Esophagus muscularis mucosa (tissue), 4 donors: ENCODE measurements at places on chromosomes 5 and 9. TPM values are rescaled to one million over a fixed set of nuclear protein-coding genes. Genes with fewer than 3 reads are reported as not detected.

GRCh38 chr5:83711982-83712601 is 8.6 kb downstream of the HAPLN1 start:
- no peak for DNase-seq

DNA sequence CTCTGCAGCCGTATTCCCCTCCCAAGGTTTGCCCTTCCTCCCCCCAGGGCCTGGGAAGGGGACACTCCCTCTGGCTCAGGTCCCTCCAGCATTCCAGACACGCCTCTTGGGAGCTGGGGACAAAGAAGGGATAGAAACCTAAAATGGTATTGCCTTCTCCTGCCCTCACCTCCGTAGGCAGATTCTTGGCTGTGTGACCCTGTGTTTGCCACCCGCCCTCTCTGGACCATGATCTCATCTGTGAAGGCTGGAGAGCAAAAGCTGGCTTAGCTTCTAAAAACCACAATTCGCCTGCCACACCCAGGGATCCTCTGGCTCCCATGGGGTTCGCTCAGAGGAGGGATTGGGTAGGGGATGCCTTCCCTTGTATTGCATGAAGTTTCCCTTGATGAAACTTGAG is 7.7 kb downstream of the AQP3 start:
- no peak for DNase-seq

DNA sequence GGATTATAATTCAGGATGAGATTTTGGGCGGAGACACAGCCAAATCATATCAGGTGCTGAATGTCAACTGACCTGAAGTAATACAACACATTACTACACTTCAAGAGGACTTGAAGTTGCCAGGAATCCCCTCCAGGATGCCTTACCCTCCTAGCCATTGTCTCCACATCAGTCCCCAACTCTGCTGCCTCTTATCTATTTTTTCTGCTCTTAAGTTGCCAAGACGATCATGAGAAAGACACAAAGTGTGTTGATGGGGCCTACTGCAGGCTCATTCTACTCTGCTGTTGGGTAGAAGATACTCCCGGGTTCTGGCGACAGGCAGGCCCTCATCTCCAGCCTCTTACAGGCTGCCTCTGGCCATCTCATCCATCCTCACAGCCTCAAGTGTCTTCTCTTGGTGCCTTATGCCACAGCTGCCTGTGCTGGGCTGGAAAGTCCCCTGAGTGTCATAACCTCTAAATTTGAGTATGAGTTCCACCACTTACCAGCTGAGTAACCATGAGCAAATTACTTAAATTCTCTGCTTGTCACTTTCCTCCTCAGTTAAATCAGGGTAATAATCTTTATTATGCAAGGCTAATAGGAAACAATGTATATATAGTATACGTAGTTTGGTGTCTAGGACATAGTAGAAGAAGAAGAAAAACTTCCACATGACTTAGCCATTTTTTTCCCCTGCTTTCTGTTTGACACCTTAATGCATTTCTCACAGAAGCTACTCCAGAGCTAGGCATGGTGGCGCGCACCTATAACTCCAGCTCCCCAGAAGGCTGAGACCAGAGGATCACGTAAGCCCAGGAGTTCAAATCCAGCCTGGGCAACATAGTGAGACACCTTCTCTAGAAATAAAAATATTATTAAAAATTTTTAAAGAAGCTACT is 73.0 kb upstream of the SNX2 start:
- DNase-seq = no peak

DNA sequence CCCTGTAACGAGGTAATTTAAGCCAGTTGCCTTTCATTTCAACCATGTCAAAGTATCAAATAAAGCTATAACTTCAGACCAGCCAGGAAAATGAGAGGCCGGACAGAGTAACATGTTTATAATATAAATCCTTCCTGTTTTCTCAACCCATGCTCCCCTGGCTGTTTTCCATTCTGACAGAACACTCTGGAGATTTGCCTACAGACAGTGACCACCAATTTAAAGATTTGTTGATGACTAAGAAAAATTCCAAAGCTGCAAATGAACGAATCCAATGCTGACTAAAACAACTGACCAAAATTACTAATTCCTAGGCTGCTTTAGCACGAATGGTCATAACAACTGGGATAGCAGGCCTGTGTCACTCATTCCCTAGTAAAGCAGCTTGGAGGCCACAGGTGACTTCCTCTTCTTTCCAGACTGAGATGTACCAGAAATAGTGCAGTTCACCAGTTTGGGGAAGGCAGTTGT is 141.4 kb downstream of the AOPEP start:
- DNase-seq = no peak

The GNA14 gene
- total RNA-seq = 6.6 TPM

GRCh38 chr5:97544240-97544639 is 361.2 kb upstream of the RIOK2 start:
- no peak for DNase-seq

DNA sequence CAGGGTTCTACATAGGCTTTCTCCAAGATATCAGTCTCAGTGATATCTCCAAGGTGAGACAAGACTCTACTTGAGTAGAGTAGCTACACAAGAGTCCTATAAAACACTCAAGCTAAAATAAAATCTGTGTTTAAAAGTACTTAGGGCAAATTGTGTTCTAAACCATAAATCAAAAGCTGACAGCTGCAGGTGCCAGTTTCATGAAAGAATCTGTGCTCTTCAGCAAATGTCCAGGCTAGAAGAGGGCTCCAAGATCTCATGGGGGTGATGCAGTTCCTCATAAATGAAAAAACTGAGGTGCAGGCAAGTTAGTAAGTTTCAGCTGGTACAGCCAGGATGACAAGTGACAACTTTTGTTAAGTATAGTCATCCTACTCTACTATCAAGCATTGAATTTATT is 142.8 kb upstream of the TNPO1 start:
- DNase-seq = no peak

- DNase-seq = no peak
These were observed 21.3 kb upstream of the GBGT1 start for GRCh38 chr9:133184971-133185370.

The FAM221B gene
- total RNA-seq = not detected

- DNase-seq = no peak
These were observed 482 bp downstream of the NFIB start for GRCh38 chr9:14313378-14313940.

- peak; percentile 97 for DNase-seq
These were observed 6.1 kb downstream of the NOTCH1 start for GRCh38 chr9:136539427-136540421.

The COL5A1 gene
- 36.0 TPM for total RNA-seq

DNA sequence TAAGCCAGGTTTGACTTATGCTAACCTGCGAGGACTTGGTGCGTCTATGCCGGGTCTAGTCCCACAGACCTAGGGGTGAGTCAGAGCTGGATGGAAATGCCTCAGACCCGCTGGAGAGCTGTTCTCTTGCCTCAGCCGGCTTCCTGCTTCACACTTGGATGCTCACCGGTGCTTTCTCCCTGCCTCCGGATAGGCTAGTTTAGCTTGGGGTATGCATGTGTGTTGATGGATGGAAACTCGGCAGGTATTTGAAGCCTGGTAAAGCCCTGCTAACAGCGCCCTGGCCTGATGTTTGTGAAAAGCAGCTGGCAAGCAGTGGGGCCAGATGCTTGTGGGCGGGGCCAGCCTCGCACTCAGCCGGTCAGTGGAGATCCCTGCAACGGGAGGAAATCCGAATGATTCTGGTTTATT is 29.3 kb downstream of the PRRC2B start:
- no peak for DNase-seq

- DNase-seq = no peak
These were observed 108.6 kb downstream of the FBXO38 start for GRCh38 chr5:148492351-148492750.

The TAF11L10 gene
- not detected for total RNA-seq

DNA sequence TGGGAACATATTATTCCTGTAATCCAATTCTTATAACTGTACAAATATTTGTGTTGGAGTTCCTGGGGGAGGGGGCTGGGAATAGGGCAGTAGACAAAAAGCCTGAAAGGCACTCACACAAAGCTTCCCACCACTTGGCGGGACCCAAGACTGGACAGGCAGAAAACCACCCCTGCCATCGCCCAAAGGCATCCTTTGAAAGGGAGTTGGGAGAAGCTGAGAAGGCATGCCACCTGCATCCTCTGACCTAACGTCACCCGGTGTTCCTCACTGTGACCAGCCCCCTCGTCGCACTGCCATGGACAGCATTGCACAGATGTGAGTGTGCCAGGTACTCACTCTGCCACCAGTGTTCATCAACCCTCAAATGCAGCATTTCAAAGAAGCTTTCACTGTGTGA is 80.6 kb upstream of the SMIM23 start:
- peak; percentile 91 for DNase-seq

- no peak for DNase-seq
These were observed 17.6 kb downstream of the NCS1 start for GRCh38 chr9:130189840-130190239.

The AGXT2 gene
- total RNA-seq = not detected

DNA sequence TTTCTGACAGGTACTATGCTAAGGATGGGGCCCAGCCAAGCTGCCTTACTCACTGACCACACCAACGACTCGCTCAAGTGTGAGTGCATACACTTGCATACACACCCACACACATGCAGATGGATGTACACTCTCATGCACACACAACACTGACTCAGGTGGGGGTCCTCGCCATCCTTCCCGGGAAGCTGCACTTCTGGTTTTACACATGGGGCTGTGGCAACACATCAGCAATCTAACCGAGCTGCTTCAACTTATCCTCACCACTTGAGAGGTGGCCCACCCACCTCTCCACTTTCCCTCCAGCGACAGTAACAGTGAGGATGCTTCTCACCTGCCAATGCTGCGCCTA is 67.2 kb upstream of the SLC25A51 start:
- DNase-seq = no peak
